ENCODE measurements at places on chromosomes 6 and 20. TPM values are rescaled to one million over a fixed set of nuclear protein-coding genes. Genes with fewer than 3 reads are reported as not detected.

C20orf202 gene
- not detected for total RNA-seq

TRDN gene
- total RNA-seq = not detected

DNA sequence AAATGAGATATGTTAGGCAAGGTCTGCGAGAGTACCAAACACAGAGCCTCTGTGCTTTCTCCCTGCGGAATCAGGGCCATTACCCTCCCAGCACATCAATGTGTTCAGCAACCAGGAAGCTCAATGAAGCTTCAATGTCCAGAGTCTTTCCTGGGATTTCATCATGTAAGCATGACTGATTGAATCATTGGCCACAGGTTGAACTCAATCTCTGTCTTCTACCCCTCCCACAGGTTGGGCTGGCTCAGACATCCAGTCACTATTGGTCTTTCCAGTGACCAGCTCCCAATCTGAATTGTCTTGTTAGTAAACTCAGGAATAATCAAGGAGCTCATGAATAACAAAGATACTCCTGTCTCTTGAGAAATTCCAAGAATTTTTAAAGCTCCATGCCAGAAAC, 2.7 kb upstream of the DTD1 start:
- no peak for DNase-seq

GRCh38 chr6:136113736-136114173, 136.4 kb downstream of the MTFR2 start:
- DNase-seq = peak; percentile 67

DNA sequence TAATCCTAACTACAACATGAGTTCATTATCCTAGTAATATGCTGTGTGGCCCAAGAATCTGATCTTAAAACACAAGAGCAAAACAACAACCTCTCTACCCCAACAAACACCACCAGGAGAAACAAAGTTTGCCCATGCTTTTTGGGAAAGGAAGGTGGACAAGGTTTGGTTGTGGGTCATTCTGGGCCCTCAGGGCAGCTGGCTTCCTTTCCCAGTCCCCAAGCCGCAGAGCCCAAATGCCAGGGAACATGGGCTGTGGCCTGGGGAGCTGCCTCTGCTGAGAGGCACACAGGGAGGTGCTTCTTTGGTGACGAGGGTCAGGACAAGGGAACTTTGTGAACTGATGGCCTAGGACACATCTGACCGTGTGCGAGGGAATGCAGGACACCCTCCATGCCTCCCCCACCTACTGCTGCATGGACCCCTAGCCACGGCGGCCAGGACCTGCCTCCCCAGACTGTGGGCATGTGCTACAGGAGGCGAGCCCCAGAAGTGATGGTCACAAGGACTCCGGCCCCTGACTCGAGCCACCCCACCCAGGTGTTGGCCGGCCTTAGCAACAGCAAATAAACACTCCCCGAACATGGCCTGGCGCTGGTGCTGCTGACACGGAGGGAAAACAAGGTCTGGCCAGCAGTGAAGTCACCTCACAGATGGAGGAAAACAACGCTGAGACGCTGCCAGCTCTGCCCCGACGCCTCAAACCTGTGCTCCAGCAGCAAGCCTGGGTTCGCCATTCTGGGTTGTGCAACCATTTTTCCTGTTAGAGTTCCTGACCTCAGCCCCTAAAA, 55.6 kb downstream of the RRBP1 start:
- no peak for DNase-seq

Data from suprapubic skin (tissue), 4 donors.